ENCODE measurements at places on chromosomes 5 and 9.

DNA sequence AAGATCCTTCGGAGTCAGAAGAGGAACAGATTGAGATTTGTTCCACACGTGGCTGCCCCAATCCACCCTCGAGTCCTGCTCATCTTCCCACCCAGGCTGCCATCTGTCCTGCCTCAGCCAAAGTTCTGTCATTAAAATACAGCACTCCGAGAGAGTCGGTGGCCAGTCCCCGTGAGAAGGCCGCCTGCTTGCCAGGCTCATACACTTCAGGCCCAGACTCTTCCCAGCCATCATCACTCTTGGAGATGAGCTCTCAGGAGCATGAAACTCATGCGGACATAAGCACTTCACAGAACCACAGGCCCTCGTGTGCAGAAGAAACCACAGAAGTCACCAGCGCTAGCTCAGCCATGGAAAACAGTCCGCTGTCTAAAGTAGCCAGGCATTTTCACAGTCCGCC is 85.9 kb downstream of the GOLPH3 start:
- DNase-seq, result no peak

GRCh38 chr5:105872569-105873270 is 1798.0 kb downstream of the EFNA5 start:
- DNase-seq, result no peak

DNA sequence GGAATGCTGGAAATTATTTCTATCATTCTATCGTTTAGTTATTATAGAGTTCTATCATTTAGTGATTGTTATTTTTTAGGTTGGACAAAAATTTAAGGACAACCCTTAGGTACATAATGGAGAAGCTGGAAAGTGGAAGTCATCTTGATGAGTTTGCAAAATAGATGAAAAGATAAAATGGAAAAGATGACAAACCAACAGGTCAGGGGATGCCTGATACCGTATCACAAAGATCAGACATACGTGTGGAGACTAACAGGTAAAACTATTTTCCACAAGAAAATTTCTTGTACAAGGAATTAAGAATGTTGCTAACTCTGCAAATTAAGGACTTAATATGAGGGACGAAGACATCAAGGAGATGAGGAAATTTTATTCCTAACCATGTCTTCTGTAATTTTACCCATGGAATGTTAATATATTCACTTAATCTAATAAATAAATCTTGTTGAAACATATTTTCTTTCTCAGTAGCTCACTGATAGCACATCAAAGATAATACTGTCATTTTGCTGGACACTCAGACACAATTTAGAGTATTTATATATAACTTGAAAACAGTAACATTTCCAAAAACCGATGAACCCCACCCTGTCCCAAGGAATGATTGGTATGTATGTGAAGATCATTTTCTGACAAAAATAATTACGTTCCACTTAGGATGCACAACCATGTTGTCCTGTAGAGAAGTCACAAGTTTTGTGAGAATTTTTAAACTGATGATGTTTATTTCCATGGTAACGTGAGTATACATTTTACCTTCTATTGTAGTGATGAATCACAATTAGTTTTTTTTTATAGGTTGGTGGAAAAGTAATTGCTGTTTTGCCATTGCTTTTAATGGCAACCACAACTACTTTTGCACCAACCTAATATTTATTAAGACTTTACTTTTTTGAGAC is 2.6 kb downstream of the LURAP1L start:
- no peak for DNase-seq

DNA sequence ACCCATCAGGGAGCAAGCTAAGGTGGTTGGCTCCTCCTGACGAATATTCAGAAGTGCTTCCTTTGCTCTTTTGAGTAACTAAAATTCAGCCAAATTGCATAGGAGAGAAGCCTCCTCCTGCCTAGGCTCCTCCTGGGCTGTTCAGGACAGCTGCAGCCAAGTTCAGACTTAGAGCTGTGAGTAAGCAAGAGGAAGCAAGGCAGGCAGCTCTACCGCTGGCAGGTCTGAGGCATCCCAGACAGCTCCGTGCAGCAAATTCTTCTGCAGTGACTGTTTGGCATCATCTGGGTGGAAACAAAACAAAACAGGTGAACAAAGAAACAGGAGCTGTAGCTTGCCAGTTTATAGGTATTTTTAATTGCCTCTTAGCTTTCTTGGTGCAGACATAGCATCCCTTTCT is 421.0 kb downstream of the GADD45G start:
- no peak for DNase-seq

DNA sequence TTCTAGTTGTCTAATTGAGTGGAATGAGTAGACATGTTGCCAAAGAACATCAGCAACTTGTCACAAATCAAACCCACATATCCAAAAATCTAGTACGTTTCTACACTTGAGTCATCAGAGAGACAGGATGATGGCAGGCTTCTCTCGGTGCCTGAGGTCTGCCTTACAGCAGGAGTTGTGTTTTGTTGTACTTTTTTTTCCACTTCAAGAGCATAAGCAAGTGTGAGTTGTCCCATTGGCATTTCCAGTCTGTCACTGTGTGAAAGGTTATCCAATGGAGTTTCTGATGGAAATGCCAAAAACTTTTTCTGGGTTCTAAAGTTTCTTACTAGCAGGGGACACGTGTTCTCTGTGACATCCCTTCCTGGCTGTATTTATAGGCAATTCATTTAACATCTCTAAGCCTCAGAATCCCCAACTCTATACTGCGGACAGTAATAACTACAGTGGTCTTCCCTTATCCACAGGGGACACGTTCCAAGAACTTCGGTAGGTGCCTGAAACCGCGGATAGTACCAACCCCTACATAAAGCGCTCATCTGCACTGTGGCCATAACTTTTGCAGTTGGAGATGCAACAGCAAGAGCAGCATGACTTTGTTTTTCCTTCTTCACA is 246.5 kb downstream of the SYK start:
- no peak for DNase-seq

All from GM19239 (cell line).